ENCODE measurements at places on chromosomes 5 and 9.

- DNase-seq, result peak; percentile 16
Measured at GRCh38 chr5:139251281-139251687, 42.3 kb upstream of the MATR3 start.

DNA sequence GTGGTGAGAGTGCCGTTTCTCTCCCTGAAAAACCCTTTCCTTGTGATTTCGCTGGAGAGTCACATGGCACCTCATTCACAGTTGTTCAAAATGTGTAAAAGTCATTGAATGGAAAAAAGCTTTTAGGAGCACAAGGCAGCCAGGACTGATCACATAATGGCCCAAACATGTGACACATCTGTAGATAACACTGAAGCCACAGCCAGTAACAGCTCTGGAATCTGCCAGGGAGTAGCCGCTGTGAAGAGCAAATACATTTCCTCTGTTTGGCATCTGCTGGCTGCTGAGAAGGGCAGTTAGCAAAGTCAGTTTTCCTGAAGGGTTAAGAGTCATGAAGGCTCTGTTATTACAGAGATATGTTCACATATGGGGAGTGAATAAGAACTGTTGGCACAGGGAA, 271.8 kb downstream of the NNT start:
- DNase-seq, result no peak

DNA sequence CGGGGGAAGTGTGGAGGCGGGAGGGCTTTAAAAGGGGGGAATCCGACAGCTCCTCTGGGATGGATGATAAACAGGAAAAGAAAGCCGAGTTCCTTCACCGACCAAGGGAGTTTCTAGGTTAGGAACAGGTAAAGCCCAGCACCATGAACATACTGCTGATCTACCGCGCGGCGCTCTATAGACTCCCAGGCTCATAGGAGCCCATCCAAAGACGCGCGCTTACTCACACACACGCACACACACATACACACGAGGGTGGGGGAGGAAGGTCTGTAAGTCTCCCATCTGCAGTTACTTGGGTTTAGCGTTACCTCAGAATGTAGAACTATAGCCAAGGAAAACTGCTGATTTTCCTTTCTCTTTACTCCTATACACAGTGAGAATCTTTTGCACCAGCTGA, 2.6 kb upstream of the GABRB2 start:
- no peak for DNase-seq

DNA sequence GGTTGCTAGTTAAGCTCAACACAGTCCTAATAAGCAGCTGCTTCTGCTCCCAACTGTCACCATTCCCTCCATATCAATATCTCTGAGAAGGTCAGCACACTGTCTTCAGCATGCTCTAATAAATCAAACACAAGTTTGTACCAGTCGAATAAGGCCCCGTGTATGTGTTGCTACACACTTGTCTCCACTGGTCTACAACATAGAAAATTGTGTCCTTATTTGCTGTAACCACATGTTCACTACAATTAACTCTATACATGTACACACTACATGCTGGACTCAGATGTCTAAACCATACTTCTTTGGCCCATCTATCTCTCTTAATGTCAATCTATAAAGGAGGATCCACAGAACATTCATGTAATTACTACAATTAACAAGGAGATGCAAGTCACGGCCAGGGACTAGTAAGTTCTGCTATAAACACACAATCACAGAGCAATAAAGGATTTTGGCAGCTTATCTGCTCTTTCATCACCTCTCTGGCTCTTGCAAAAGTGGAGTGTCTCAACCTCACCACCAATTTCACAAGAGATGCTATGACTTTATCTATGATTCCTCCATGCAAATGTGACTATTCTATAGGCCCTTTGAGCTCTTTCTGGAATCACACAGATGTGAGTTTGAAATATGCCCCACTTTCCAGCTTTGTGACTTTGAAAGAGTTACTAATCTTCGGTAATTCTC, 143.9 kb downstream of the SEMA5A start:
- no peak for DNase-seq

- DNase-seq, result no peak
Measured at GRCh38 chr5:19900269-19900668, 87.7 kb downstream of the CDH18 start.

DNA sequence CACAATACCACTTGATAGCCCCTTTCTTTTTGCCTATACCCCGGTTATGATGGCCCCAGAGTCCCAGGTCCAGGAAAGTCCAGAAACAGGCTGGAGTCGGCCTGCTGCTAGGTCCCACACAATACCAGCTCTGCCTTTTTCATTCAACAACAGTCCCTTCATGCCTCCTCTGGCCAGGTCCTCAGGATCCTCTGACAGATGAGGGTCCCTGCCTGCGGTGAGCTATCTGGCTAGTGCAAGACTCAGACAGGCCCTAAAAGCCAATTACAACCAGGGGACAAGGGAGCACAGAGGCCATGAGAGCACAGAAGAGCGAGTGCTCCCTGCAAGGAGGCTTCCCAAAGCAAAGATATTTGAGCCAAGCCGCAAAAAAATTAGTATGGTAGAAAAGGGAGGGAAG, 84.8 kb upstream of the ZBTB43 start:
- DNase-seq, result no peak

GRCh38 chr9:23615569-23615968, 210.5 kb downstream of the ELAVL2 start:
- no peak for DNase-seq

- no peak for DNase-seq
Measured at GRCh38 chr5:176388003-176388443, 375 bp downstream of the NOP16 start.

DNA sequence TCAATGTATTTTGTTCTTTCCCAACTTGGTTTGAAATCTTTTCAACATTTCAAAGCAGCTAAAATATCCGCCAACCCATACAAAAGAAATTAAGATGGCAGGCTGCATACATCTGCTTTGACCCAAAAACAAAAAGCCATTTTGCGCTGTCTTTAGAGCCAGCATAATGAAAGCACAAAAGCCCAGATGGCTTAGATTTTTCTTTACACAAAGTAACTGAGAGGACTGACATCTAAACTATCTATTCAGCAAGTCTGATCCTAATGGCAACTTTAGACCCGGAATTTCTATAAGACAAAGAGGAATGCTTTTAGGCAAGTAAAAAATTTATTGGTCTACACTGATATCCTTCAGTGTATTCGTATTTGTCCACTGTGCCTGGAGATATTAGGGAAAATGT, 86.3 kb downstream of the MYO10 start:
- DNase-seq, result no peak

DNA sequence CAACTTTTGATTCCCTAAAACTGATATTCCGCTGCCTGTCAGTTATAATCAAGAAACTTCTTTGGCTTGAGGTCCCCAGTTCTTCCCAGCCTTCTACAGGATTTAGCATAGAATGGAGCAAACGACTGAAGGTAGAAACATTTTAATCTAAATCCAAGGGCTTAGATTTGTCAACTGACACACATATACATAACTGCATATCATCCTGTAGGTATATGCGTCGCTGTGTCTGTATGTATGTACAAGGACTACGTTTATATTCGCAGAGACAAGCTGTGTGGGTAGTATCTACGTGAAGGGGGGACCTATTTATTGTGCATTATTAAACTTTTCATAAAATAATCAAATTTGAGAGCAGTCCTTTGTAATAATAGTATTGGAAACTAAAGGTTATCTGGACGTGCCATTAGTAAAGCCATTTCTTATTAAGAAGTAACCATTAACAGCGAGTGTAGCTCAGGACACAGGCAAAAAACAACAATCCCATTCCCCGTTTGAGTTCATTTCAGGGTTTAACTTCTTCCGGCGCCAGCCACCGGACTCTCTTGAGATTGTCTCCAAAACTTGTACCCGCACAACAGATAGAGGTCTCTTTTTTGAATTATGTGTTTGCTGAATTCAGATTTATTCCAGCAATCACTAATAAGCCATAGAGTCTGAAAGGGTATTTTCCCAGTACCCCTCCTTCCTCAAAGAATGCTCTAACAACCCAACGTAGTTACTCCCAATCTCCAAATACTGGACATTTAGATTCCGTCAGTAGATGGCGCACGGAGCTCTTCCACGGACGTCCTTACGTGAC, 2.1 kb upstream of the MLLT3 start:
- peak; percentile 14 for DNase-seq

- DNase-seq, result no peak
Measured at GRCh38 chr9:21817176-21817575, 14.7 kb downstream of the MTAP start.

DNA sequence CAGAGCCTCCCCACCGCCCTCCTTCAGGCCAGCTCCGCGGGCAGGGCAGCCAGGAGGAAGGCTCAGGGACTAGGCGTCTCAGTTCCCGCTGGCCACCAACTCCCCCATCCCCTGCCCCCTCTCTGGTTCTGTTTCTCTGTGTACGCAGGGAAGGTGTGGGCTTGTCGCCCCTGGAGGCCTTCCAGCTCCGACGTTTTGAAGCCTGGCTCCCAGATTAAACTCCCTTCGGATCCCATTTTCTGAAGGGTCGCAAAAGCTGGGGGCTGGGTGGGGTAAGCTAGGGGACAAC, 346 bp downstream of the ATOX1 start:
- no peak for DNase-seq
